CD4-positive, alpha-beta T cell treated with Interleukin-1 beta for 1 hour (primary cell): ENCODE measurements at places on chromosomes 5 and 9.

DNA sequence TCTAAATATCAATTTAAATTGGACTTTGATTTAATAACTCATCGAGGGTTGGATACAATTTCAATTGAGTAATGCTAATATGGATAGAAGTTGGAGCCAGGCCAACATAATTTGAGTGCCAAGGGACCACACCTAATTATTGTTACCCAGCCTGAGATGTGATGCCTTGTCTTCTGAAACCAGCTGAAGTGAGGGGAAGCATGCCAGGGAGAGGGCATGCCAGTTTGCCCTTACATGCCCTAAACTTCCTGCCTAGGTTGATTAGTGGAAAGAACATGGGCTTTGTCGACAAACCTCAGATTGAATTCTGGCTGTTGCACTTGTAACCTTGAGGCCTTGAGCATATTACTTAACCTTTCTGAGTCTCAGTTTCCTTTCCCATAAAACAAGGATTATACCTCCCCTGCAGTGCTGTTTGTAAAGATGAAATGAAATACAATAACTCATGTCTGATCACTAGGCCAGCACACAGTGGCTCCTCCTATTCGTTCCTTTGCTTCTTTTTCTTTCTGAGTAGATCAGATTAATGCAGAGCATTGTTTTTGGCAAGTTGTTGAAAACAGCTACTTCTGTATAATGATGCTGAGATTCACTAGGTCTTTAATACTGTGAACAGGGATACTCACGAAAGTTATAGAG lies 412.8 kb downstream of the TLE4 start:
- DNase-seq: no peak

GRCh38 chr5:154999865-155000264 lies 13.7 kb upstream of the KIF4B start:
- no peak for DNase-seq

GRCh38 chr5:92822183-92822582 lies 758.8 kb downstream of the NR2F1-AS1 start:
- DNase-seq: no peak

DNA sequence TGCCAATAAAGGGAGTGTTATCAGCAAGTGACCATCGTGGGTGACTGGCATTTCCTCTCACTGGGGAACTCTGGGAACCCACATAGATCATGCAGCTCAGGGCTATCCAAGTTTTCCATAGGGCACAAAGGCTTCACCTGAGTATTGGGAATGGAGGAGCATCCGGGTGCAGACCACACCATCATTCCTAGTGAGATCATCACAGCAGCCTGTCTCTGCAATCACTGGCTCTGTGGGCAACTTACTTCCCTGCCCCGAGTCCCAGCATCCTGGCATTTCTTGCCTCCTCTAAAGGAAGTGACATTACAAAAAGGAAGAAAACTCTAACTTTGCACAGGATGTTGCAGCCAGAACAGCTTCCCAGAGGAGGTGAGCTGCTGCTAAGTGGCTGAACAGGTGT lies 80.6 kb upstream of the SHB start:
- DNase-seq: no peak

GRCh38 chr9:121574774-121575519 lies 75.3 kb upstream of the GGTA1 start:
- no peak for DNase-seq

GRCh38 chr9:136159851-136160250 lies 41.2 kb upstream of the TMEM250 start:
- DNase-seq: no peak

GRCh38 chr5:14447958-14448911 lies 133.4 kb upstream of the OTULINL start:
- no peak for DNase-seq

GRCh38 chr5:143052967-143053682 lies 282.9 kb downstream of the ARHGAP26 start:
- no peak for DNase-seq

DNA sequence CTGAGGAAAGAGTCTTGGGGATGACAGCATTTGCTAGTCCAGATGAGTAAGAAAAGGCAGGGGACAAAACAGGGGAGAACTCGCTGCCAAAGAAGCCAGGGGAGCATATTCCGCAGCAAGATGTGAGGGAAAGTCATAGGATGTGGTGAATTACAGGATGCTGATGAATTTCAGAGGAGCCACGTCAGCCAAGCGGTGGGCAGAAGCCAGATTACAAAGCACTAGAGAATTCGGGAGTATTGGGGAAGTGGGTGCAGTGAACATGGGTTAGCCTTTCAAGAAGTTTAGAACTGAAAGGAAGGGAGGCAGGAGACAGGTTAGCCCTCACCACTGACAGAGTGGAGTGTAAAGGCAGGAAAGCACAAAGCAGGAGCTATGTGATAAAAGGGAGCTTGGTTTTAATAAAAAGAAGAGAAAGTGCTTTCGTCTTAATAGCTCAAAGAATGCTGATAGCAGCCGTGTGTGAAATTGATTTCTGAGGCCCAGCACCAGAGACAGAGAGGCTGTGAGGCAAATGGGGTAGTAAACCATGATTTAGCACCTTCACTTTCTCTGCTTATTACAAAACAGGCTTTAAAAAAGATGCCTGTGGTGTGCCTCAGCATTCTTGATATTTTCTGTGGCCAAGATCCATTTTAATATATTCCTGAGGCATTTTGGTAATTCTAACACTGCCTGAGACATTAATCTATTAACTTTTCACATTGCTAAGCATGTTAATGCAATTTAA lies 16.9 kb downstream of the ADAMTSL1 start:
- DNase-seq: no peak

DNA sequence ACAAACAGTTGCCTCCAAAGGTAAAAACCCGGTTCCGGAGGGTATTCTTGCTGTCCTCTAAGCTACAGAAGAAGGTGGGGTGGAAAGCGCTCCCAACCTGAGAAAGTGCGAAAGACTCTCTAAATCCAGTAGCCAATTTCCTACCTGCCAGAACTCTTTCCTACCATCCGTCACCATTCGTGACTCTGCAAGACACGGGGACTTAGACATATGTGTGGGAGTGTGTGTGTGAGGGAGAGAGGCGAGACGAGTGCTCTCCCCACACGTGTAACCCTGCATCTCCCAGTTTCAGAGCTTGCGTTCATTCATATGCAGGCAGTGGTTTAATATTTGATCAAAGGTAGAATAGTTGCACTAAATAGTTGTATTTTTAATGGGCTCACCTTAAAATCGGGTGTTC lies 473 bp upstream of the GABRA1 start:
- no peak for DNase-seq

DNA sequence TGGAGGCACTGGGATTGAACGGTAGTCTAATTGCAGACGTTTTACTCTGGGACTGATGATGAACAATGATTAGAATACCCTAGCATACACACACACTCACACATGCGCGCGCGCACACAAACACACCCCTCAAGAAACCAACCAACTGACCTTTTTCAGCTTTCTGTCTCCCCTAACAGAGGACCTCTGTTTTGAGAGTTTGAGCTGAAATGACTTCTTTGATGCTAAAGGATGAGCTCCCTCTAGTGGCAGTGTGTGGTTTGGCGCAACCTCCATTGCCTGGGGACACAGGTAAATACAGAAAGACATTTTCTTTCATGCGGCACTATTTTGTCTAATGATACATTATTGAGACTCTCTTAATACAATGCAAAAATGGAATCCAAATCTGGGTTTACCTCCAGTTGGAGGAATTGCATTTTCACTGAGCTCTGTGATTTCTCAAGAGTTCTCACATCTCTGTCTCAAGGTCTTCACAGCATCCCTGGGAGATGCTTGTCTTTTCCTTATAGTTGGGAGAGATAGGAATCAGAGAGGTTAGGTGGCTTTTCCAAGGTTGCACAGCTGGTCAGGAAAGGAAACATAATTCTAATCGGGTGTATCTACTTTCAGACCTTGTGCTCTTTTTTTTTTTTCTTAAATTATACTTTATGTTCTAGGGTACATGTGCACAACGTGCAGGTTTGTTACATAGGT lies 187.5 kb downstream of the TMEM38B start:
- DNase-seq: peak; percentile 62

DNA sequence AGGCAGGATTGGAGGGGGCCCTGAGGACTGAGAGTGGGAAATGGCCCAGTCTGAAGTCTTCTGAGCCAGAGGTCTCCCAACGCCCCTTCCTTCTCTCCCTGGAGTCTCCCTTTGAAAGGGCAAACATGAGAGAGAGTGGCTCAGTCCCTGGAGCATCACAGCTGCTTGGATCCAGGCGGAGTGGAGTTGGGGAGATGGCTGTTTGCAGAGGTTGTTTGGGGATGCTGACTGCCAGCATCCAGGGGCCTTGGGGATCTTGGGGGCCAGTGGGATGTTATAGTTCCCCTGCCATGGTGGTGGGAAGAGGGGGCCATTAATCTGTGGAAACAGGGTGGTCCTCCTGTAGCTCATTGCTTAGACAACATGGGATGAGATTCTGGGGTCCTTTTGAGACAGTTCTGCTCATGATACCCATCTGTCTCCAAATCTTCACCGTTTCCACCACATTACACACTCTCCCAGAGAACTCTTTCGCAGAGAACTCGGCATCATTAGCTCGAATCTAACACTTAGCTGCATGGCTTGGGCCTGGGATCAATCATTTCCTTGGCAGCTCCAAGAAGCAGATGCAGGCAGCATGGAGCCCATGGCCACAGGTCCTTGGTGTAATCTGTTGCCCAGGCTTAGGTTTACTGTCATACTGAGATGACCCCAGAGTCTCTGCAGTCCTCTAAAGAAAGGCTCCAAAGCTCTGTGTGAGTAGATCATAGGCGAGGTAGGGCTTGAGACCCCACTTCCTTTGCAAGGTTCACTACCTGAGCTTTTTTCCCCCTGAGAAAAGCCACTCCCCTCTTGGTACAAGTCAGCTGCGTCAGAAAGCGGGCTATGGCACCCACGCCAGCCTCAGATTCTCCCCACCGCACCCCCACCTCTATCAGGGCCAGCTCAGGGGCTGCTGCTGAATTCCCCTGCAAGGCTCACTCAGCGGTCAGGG lies 54.4 kb upstream of the SH3PXD2B start:
- DNase-seq: no peak

- DNase-seq: peak; percentile 39
Observed at GRCh38 chr5:180804129-180804618, 1.6 kb upstream of the MGAT1 start.

DNA sequence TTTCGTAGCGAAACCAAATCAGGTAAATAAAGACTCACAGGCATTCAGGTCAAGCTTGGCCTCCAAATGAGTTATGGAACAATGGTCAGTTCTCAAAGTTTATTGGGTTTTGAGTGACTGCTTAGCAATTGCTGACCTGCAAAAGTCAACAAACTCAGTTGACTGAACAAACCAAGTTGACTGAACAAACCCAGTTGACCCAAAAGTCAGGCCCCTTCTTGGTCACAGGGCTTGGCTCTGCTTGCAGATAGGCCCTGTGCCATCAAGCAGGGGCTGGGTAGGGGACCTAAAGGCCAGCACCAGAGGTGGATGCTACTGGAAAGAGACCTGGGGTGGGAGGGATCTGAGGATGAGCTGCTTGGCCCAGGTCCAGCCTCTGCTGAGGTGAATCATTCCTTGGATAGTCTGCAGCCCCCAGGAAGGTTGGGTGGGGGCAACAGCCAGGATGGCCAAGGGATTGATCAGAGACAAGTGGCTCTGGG lies 64.6 kb downstream of the GADD45G start:
- DNase-seq: no peak

GRCh38 chr5:77355080-77355479 lies 137.0 kb downstream of the WDR41 start:
- no peak for DNase-seq

- DNase-seq: no peak
Observed at GRCh38 chr5:168234133-168234532, 57.3 kb upstream of the WWC1 start.

- no peak for DNase-seq
Observed at GRCh38 chr5:22539762-22540161, 313.4 kb downstream of the CDH12 start.

- no peak for DNase-seq
Observed at GRCh38 chr9:85392260-85392659, 349.5 kb downstream of the AGTPBP1 start.
